ENCODE measurements at places on chromosomes 11 and 22. TPM values are rescaled to one million over a fixed set of nuclear protein-coding genes. Genes with fewer than 3 reads are reported as not detected.
A peak's percentile ranks its signal among the peaks of the same experiment; 100 is the strongest.

- DNase-seq = no peak
Measured at GRCh38 chr11:11558396-11558795, 63.4 kb downstream of the GALNT18 start.

DNA sequence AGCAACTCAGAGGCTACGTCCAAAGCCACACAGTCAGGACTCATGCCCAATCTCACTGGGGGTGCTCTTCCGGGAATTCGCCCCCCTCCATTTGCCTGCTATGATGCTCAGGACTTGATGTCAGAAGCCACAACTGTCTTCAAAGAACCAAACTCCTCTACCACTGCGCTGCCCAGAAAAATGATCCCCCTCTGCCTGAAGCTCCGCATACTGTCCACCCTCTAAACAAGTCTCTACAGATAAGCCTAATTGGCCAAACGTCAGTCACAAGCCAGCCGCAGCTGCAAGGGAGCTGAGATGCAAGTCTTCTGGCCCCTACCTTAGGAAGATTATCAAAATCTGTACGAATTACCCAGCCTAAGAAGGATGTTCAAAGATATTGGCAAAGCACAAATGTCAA is 294.6 kb downstream of the BUD13 start:
- no peak for DNase-seq

DNA sequence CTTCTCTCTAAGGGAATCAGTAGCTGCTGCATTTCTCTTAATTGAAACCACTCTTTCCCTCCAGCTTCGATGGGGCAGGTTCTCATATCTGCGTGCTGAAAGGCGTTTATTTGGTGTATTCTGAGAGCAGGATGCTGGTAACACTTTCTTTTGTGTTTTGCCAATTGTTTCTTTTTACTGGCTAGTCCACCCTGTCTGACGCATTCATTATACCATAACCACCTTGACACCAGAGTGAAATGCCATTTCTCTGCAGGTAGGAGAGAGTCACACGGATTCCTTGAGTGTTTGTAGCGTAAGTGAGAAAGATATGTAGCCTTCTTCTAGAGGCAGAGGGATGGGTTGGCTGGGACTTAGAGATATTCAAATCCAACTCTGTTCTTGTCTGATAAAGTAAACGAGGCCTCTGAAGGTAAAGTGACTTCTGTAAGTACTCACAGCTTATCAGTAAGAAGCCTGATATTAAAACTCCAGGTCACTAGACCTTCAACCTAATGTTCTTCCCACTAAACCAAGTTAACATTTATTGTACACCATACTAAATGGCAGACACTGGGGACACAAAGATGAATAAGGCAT is 21.4 kb downstream of the CD44 start:
- DNase-seq = no peak

DNA sequence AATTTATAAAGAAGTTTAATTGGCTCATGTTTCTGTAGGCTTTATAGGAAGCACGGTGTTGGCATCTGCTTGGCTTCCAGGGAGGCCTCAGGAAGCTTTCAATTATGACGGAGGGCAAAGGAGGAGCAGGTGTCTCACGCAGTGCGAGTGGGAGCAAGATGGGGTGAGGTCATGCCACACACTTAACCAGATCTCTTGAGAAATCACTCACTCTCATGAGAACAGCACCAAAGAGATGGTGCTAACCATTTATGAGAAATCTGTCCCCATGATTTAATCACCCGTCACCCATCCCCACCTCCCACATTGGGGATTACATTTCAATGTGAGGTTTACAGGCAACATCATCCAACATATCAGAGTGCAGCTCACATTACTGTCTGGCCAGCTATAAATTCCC is 103.5 kb downstream of the ARHGAP8 start:
- no peak for DNase-seq

- peak; percentile 24 for DNase-seq
Measured at GRCh38 chr11:20160425-20161229, at the start of gene DBX1. TSS of gene DBX1 (minus strand) at chr11:20160475. CDS start at chr11:20160324, 151 bp downstream.

DNA sequence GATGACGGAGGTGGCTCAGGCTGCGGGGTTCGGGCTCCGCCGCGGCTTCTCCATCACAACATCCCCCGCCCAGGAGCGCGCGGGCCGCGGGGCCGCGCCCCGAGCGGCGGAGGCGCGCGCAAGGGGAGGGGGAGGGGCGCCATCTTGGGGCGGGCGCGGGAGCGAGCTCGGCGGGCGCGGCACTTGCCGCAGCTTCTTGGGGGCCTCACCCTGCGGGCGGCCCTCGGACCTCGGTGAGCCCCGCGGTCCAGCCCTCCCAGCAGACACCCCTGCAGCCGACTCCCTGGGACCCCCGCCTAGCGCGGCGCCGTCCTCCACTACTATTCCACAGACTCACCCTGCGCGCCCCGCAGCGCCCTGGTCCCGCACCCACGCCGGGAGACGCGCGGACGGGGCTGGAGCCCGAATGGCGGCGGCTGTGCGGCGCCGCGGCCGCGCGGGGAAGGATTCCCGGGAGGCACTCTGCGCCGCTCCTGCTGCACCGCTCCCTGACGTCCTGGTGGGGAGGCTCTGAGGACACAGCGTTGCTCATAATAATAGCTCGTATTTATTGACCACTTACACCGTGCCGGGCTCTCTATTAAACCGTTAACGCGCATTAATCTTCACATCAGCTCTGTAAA is at the start of gene APBB1:
APBB1 (minus strand) TSS at position 86 of the 623 bp plus-strand sequence. CDS start 7,747 bp downstream, outside the sequence.
- DNase-seq = peak; percentile 87

GRCh38 chr11:1444823-1445422 is 41.7 kb downstream of the MOB2 start:
- DNase-seq = no peak

DNA sequence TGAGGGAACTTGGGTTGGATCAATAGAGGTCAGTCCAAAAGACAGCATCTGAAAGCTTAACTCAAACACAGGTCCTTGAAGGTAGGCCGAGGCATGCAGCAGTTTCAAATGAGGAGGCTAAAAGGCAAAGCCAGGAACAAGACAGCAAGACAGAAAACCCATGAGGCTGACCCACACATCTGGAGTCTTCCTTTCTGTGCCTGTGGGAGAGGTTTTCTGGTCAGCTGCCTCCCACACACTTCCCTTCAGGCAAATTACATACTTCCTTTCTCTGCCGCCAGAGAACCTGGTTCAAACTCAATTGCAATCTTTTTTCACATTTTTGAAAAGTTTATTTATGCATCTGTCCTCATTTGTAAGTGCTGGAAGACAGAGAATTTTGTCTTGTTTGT is 29.8 kb upstream of the CRTAM start:
- no peak for DNase-seq

DNA sequence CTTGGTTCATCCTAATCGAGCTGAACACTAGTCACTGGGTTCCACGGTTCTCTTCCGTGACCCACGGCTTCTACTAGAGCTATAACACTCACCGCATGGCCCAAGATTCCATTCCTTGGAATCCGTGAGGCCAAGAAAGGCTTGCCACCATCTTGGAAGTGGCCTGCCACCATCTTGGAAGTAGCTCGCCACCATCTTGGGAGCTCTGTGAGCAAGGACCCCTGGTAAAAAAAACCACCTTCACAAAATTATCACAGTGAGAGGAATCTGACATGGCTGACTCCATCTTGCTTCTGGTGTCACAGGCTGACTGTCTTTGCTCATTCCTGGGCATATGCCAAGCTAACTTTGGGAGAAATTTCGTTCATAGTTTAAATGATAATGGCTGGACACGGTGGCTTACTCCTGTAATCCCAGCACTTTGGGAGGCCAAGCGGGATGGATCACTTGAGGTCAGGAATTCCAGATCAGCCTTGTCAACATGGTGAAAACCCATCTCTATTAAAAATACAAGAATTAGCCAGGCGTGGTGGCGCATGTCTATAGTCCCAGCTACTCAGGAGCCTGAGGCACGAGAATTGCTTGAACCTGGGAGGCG is 18.9 kb upstream of the KCTD14 start:
- no peak for DNase-seq

Gene OR10V1
- total RNA-seq = not detected

Gene MAPK8IP2
- total RNA-seq = 0.39 TPM

Measured in activated naive CD8-positive, alpha-beta T cell treated with anti-CD3 and anti-CD28 coated beads, Interleukin-2, amount 10 ng/mL, durations not matched to agents 7 days and 5 days (primary cell).